ENCODE measurements at places on chromosomes 2 and 18.

GRCh38 chr2:13240789-13241487, 524.2 kb downstream of the TRIB2 start:
- DNase-seq, result no peak

- DNase-seq, result no peak
Observed at GRCh38 chr2:2226326-2226725, 104.7 kb downstream of the MYT1L start.

DNA sequence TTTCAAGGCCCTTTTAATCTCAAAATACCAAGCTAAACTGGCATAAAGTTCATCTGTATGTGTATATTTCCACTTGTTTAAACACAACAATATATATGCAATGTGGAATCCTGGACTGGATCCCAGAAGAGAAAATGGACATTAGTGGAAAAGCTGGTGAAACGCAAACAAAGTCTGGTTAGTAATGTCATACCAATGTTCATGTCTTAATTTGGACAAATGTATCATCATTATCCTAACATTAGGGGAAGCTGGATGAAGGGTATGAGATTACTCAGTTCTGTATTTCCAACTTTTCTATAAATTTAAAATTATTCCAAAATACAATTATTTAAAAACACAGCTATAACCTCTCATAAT, 3.8 kb downstream of the SP3 start:
- DNase-seq, result no peak

GRCh38 chr2:68196120-68196716, 38.5 kb downstream of the PNO1 start:
- peak; percentile 48 for DNase-seq

- DNase-seq, result no peak
Observed at GRCh38 chr18:58520969-58521368, 107.9 kb downstream of the ALPK2 start.

GRCh38 chr2:11329776-11330175, 14.7 kb downstream of the ROCK2 start:
- no peak for DNase-seq

GRCh38 chr18:75211626-75211952, 992 bp downstream of the TSHZ1 start:
- peak; percentile 48 for DNase-seq

DNA sequence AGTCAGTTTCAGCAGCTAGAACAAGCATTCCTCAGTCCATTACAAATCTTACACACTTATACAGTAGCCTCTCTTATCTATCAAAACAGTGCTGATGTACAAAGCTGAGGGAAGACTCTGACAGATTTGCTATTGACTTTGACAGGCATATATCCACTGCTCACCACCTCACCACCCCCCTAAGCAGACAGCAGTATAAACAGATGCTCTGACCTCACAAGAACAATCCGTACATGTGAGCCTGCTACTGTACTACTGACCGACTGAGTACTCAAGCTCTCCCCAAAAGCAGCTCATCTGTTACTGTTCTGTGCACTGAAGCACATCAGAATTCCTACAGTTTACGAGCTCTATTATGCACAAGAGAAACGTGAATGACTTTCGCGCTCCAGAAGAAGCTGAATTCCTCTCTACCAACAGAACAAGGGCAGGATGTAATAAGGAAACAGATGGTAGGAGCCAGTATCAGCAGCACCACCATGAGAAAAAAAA, 95.6 kb upstream of the PDE1A start:
- DNase-seq, result no peak

DNA sequence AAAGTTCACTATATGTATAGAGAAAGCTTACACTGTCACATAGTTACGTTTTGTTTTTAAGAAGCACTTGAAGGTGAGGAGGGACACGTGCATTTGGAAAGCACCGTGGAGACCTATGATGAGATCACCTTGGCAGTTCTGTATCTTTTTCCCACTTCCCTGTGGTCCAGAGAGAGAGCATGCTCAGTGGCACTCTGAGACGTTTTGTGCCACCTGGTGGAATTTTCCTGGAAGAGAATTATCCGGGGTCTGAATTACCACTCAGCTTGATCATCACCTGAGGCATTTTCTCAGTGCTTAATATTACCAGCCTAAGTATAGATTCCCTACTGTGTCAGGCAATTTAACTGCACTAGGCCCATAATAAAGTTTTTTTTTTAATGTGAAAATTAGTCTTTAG, 469.4 kb upstream of the SMIM21 start:
- DNase-seq, result peak; percentile 18

DNA sequence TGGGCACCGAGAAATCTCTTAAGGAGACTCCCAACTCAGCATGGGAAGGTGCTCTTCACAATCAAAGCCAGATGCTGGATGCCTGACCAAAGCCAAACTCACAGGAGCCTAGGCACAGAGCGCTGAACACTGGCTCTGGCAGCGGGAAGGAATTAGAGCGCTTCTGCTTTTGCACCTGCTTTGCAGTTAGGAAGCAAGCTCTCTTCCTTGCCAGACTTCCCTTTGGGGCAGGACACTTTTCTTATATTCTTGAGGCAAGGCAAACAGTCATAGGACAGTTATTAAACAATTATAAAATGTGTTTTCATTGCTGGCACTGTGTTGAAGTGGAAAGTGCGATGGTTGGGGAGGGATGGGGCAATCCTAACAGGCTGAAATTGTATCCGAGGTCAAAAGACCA, 79.6 kb upstream of the DNMT3A start:
- DNase-seq, result peak; percentile 72

DNA sequence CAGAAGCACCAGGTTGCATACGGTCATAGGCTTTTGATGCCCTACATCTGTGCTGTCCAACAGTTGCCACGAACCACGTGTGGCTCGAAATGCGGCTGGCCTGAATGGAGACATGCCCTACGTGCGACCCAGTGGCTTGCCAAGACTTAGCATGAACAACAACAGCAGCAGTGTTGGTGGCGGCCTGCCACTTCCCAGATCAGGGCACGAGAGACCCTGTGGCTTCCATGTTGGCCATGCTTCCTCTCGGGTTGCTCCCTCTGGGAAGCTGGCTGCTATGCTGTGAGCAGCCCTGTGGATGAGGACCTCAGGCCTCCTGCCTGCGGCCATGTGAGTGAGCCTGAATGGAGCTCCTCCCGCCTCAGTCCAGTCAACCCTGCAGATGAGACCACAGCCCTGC, 212.3 kb downstream of the HDAC4 start:
- no peak for DNase-seq

- DNase-seq, result no peak
Observed at GRCh38 chr2:18829251-18829902, 240.0 kb upstream of the NT5C1B start.

GRCh38 chr2:175595139-175595538, 406.9 kb downstream of the LNPK start:
- no peak for DNase-seq

DNA sequence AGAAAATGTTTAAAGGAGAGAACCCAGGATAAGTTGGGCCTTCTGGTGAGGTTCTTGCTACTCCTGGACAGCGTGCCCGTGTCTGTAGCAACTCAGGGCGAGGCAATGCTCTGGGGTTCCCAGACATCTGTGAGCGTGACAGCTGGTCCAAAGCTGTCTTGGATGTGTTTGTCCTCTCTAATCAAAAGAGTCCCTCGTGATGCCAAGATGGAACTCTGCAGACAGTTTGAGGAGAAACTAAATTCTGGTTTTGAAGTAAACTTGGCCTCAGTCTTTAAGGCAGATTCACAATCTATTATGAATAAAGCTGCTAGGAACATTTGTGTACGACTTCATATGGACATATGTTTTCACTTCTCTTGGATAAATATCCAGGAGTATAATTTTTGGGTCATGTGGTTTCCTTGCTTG, 47.3 kb downstream of the TMEM17 start:
- DNase-seq, result no peak

DNA sequence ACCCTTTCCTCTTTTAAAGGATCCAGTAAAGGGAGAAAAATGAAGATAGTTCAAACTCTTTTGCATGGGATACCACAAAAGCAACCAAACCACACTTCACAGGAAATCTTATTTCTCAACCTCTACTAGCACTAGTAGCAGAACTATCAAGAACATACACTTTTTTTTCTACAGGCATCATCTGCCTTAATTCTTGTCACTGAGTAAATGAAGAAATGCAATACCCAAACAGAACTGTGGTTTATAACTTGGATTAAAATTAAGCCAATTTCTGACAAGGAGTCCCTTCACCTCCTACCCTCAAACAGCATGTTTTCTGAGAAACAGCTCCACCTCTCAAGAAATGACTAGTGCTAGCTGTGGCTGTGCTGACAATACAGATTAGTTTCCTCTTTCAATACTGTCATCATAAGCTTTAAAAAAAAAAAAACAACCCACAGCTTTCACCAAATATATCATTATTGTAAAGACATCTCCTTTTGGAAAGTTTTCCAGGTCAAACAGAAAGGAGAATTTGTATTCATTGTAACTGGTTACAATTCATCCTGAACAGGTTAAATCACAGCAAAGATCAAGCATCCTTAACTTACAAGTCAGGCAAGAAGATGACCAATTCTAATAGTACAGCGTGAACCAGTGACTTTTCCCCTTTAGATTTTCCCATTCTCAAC, 44.4 kb downstream of the PTPN2 start:
- DNase-seq, result peak; percentile 84

GRCh38 chr2:119517433-119517832, 6.8 kb downstream of the SCTR start:
- DNase-seq, result peak; percentile 69

DNA sequence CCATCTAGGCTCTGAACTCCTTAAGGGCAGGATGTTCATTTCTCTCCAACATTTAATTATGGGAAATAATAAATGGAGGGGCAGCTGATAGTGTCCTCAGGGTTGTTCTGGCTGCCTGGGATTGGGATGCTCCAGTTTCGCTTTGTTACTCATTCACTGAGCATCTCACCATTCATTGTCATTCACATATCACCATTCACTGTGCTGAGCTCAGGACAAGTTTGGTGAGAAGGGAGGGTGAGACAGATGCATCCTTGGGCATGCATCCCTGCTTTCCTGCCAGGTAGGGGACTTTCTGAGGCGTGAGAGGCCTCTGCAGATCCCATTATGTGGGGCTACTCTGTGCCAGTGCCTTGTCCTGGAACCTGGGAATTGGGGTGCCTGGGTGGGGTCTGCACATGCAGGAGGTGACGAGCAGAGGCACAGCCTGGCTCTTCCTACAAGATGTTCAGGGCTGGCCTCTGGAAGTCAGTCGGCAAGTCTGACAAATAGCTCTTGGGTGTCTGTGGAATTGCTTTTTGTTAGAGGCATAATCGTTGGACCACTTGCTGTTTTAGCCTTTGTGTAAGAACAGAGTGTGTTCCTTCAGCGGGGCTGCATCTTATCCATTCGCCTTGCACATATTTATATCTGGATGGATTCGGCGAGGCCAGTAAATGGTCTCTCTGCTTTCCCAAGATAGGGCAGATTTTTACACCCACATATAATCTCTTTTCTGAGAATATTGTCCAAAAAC, 323.2 kb upstream of the THSD7B start:
- DNase-seq, result no peak

- DNase-seq, result no peak
Observed at GRCh38 chr2:110679865-110680264, 2.0 kb upstream of the BUB1 start.

GRCh38 chr2:127811397-127812321, 688 bp upstream of the WDR33 start:
- peak; percentile 19 for DNase-seq

GRCh38 chr2:49426996-49427395, 272.7 kb upstream of the FSHR start:
- DNase-seq, result no peak

GRCh38 chr18:80178935-80179818, 68.1 kb downstream of the PARD6G start:
- no peak for DNase-seq

GRCh38 chr2:233063269-233063975, 3.3 kb downstream of the INPP5D start:
- no peak for DNase-seq

- DNase-seq, result no peak
Observed at GRCh38 chr2:86143307-86143706, 37.3 kb downstream of the PTCD3 start.

- DNase-seq, result no peak
Observed at GRCh38 chr2:118973542-118973951, 31.6 kb downstream of the MARCO start.

DNA sequence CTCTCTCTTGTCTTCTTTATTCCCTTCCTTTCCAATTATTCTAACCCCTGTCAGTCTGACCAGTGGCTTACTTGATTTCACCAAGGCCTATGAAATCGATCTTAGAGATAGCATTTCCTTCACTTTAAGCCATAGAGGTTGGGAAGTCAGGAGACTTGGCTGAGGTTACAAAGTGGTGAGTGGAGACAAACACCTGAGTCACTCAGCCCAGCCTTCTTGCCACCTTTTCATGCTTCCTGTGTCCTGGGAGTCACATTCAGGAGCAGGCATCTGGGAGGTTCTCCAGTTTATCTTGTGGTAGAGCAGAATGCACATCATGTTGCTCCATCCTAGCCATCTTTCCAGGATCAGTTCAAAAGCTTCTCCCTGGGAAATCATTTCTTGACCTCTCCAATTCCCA, 59.1 kb downstream of the VSNL1 start:
- DNase-seq, result no peak

DNA sequence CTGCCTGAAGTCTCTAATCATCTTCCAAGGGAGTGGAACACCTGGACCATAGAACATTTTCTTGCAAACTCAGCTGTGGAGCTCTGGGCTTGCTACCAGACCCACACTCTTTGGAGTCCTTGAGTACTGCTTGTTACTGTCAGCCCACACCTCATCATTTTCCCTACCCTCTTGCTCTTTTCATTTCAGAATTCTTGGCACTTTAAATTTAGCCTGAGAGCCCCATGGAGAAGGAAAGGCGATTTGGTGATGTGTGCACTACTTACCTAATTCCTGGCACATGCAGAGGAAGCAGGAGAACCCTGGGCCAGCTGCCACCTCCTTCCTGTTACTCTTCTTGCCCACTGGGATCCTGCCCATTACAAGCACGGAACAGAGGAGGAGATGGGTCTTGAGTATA, 31.7 kb downstream of the TMEM178A start:
- no peak for DNase-seq

DNA sequence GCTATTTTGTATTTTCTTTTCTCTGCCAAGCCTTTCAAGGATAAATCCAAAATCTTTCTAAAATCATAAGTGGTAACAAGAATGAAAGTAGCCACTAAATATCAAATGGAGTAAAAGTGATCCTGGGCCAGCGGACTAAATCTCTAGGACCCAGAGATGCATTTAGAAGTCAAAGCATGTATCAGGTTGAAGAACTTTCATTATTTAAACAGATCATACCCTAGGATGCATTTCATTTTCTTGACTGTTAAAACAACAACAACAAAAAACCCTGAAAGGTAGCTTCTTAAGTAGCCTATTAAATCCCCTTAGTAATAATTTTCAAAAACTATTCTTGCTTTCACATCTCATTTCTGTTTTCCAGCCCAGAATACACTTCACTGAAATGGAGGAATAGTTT, 4.8 kb upstream of the POU3F3 start:
- DNase-seq, result no peak

- peak; percentile 27 for DNase-seq
Observed at GRCh38 chr2:222912117-222912516, 51.3 kb downstream of the ACSL3 start.

DNA sequence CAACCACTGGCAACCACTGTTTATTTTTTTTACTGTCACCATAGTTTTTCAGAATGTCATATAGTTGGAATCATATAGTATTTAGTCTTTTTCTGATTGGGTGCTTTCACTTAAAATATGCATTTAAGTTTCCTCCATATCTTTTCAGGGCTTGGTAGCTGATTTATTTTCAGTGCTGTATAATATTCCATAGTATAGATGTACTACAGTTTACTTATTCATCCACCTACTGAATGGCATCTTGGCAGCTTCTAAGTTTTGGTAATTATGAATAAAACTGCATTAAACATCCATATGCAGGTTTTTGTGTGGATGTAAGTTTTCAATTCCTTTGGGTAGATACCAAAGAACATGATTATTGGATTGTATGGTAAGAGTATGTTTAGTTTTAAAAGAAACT, 23.0 kb downstream of the CFAP221 start:
- no peak for DNase-seq
